Hematopoietic multipotent progenitor cell treated with erythropoietin and hydrocortisone succinate and interleukin-3 and kit ligand, for 6 days (in vitro differentiated cells): ENCODE measurements at places on chromosomes 3 and 15.

DNA sequence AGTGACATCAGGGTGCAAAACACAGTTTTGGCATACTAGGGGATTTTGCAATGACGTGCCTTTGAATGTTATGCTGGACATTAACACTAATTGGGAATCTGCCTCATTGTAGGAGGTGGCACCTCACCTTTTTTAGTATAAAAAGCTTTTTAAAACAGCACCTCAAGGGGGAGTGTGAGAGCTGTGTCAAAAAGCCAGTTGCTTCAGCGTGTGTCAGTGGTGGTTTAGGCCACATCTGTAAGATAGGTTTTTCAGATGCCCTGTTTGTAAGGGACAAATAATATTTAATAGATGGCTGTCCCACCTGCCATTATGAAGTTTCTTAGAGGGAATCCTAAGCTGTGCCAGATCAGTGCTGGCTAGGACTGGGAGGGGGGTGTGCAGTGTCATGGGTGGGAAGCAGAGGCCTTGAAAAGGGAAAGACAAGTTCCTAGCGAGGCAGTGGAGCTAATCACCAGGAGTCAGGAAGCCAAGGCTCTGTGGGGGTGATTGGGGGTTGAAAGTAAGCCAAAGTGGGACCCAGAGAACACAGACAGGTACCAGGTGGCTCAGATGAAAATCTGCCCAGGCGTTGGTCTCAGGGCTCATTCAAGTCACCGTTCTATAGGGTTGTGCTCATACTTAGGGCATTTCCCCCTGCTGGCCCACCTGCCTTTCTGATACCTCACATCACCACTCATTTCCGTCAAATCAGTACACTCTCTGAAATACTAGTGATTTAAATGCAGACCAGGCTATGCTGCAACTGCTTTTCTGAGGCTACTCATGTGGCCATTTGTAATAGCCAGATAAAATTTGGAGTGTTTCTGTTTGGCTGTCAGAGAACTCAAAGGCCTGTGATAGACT, 120.5 kb downstream of the BBX start:
- DNase-seq: peak; percentile 62

DNA sequence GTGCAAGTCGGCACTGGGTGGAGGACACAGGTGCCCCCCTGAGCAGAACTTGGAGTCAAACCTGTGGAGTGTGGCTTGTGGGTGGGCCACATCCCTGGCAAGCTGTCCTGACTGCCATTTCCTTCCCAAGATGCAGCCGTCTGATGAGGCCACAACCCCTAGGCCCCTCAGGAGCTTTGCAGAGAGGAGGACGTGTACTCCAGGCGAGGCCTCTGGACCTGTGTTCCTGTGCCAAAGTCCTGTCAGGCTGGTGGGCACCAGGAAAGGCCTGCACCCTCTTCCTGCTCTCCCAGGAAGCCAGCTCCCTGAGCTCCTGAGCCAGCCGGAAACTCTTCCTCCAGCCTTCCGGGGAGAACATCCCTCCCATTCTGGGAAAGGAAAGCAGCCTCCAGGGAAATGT, 48.5 kb downstream of the CMTM6 start:
- no peak for DNase-seq

- DNase-seq: peak; percentile 25
These were observed 24.9 kb downstream of the ZMAT3 start for GRCh38 chr3:179046497-179047353.

GRCh38 chr3:122937745-122938144, 89.8 kb downstream of the SEMA5B start:
- DNase-seq: no peak
